Hematopoietic multipotent progenitor cell (in vitro differentiated cells): ENCODE measurements at places on chromosomes 4 and X.
A peak's percentile ranks its signal among the peaks of the same experiment; 100 is the strongest.

- no peak for DNase-seq
These were observed 13.8 kb downstream of the ATP10D start for GRCh38 chr4:47498899-47499298.

- DNase-seq = no peak
These were observed 45.9 kb downstream of the ADGRL3 start for GRCh38 chr4:61246034-61246433.

DNA sequence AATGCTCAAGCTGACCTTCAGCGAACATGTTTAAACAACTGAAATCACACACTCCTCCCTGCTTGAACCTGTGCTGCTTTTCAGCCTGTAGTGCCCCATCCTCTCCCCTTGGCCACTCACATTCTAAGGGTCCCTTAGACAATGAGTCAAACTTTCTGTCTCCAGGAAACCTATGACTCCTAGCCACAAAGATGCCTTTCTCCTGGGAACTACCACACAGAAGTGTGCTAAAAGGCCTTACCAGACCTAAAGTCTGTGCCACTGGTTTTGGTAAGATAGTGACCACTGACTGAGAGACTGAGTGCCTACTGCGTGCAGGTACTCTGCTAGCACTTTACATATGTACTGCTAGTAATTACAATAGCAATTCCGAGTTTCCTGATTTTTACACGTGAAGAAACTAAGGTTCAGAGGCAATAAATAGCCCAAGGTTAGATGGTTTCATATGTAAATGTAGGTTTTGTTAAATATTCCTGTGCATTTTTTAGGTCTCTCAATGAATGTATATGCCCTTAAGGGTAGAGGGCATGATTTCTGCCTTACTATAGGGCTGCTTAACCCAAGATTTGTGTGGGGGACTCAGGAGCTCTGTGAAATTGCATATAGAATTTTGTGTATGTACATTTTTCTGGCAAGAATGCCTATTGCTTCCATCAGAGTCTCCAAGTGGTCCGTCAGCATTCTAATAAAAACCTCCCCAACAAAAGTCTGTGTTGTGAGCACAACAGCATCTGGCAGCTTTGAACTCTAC lies 71.1 kb downstream of the NSG1 start:
- DNase-seq = no peak

DNA sequence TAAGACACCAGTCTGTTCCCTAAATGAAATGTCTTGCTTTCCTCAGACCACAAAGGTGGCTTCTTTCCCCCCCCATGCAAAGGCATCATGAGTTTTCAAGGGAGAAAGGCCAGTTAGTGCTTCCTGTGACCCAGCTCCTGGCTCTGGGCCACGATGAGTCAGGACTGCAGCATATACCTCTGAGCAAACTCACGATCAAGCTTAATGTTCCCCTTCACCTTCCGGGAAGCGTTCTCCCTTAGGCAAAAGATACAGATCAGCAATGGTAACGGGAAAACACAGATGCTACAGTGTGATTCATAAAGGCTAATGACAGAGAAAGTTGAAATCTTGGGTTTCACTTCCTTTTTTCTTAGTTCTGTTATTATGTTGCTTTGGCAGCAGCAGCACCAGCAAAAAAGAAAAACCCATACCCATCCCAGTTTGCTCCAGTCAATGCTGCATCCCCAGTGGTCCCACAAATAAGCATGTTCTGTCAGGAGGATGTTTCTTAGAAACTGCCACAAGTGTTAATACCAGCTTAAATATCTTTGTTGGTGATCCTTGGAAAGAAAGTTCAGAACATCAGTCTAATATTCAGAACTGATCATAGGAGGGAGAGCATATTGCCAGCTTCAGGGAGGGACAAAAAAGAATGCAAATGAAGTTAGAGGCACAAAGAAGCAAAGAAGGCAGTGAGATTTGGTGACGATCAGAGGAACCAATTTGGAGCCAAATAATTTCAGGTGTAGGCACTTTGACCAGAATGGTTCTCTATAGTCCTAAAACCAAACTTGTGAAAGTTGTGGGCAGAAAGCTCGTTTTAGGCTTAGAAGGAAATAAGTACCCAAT lies 41.2 kb downstream of the LONRF3 start:
- peak; percentile 76 for DNase-seq

DNA sequence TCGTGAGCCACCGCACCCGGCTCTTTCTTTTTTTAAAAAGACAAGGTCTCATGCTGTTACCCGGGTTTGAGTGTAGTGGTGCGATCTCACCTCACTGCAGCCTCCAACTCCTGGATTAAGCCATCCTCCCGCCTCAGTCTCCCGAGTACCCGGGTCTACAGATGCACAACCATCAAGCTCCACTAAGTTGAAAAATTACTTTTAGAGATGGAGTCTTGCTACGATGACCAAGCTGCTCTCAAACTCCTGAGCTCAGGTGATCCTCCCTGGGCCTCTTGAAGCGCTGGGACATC lies 2.0 kb downstream of the SLC25A6 start:
- no peak for DNase-seq

DNA sequence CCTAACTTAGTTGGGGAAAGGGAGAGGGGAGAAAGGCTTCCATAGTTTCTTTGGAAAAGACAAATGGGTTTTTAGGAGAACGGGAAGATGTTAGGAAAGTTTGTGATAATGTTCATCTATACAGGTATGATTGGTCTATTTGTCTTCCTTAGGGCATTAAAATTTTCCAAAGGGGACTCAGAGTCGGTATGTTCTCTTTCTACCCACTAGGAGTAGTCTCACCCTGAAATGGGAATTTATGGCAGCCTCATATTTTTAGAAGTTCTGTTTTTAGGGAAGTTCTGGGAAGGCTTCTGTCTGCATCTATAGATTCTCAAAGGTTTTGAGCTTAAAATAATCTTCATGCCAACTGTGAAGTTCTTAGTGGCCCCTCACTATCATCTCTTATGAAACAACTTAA lies 637.3 kb downstream of the ADGRL3 start:
- no peak for DNase-seq

DNA sequence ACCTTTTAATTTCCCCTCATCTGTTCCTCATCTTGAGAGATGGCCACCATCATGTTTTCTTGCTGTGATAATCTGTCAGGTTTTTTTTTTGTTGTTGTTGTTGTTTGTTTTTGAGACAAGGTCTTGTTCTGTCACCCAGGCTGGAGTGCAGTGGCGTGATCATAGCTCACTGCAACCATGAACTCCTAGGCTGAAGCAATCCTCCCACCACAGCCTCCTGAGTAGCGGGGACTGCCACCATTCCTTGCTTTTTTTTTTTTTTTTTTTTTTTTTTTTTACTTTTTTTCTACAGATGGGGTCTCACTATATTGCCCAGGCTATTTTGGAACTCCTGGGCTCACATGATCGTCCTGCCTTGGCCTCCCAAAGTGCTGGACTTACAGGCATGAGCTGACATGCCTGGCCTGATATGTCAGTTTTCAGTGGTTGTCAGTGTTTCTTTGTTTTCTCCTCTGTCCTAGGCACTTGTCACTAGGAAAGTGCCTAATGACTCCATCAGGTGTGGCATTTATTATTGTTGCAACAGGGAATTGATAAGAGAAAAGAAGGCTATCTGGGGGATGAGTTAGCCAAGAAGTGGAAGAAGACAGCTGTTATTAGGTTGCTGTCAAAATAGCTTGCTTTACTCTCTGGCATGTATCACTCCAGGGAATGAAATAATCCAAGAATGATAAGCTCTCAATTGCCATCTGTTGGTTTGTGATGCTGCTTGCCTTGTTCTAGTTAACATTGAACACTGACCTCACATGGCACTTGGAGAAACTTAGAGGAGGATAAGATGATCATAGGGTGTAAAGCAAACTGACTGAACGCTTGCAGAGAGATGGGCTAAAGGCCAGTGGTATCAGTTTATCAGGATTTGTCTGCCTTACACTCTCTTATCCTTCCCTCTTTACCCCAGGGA lies 41.7 kb downstream of the TMEM164 start:
- DNase-seq = no peak

GRCh38 chrX:43808231-43808630 lies 74.0 kb downstream of the MAOB start:
- no peak for DNase-seq

DNA sequence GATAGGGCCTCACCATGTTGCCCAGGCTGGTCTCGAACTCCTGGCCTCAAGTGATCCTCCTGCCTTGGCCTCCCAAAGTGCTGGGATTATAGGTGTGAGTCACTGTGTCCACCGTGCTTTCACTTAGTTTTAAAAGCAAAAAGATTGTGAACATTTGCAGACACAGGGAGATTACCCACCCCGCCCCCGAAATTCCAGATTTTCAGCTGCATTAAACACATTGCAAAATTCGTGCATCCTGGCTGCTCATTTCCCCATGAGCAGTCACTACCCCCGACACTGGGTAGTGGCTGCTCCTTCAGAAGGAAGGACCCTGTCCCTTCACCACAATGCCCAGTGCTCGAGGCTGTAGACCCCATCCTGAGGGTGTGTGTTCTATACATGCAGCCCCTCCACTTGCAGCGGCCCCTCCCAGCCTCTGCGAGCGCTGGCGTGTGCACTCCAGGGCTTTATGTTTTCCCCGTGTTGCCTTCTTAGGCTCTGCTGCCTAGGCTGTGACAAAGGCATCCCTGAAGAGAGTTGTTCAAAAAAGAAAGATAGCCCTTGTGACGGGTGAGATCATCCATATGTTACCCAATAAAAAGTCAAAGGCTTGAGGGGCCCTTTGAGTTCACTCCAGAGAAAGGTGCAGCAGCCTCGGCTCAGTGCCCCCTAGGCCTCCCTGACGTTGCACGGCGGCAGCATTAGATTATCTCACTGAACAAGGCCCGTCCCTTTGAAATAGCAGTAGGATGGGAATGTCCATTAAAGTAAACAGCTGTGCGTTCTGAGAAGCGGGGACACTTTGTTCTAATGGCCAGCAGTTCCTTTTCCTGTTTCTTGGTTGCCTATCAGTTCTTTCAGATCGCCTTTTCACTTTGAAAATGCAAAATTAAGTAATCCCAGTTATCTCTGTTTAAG lies 71.6 kb downstream of the SHROOM2 start:
- DNase-seq = no peak

DNA sequence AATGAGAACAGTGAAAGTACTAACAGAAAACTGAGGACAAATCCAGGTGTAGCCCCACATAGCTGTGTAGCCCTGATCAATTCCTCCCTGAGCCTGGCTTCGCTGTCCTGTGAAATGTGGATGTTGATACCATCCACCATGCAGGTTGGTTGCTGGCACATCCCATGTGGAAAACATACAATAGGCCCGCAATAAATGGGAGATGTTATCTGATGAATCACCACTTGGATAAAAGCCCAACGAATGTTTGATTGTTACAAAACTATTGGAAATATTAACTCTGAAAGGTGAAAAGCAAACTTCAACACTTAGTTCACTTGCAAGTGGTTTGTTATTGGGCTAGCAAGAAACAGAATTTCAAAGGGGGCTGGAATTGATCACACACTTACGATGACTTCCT lies 186.3 kb upstream of the FTHL17 start:
- no peak for DNase-seq

DNA sequence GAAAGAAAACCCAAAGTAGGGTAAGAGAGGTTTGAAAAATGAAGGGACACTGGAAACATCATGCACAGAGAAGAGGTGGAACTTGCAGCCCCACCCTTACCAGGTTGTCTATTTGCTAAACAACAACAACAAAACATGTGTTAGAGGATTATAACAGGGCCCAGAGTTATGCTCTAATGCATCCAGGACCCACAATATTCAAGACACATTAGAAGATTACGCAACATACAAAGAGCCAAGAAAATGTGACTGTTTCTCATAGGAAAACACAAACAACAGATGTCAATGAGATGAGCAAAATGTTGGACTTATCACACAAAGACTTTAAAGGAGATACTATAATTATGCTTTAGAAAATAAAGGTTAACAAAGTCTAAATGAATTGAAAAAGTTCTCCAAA lies 128.5 kb downstream of the LRBA start:
- DNase-seq = no peak

DNA sequence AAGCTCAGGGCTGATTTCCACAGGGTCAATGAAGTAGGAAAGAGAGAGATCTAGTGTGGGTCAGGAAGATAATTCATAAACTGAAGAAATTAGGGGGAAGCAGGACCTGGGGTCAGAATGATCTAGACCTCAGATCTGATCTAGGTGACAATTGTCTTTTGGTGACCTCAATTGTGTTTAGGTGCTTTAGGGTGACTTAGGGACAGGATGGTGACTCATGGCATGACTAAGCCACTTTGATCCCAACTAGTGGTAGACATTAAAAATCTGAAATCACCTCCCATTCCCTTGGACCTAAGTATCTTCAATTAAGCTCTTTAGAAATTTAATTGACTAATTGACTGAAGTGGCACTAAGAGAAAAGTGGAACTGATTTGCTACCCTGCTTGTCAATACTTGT lies 36.7 kb upstream of the GRXCR1 start:
- no peak for DNase-seq

DNA sequence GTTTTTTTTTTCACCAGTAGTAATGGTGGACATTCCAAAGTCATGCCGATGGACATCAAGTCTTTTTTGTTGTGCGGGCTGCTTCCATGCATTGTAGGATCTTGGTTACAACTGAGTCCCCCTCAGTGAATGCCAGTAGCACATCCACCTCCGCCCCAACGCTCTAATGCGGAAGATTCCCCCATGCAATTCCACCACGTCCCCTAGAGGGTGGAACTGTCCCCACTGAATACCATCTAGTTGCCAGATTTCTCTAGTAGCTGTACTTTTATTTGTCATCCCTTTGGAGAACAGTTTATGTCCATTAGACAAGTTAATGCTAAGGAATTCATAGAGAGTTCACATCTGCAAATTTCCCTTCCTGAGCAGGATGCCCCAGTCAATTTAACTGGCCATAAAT lies 6.7 kb downstream of the SHISA3 start:
- no peak for DNase-seq

GRCh38 chr4:85370400-85371032 lies 104.4 kb upstream of the ARHGAP24 start:
- no peak for DNase-seq

- DNase-seq = no peak
These were observed 966 bp upstream of the KIAA0232 start for GRCh38 chr4:6781561-6781960.

DNA sequence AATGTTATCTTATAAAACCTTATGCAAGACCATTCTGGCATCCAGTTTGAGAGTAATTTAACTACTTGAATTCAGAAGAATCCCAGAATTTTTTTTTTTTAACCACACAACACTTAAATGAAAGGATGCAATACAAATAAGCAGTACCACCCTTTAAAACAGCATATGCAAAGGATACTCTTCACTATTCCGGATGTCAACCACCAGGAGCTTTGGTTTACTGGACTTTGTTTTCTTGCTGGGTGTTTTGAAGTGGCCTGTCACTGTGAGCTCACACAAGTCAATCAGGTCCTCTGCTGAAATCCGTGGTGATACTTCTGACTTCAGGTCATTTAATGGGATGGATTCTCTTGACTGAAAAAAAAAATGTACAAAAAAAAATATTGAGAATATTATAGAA lies 200.0 kb downstream of the TBCK start:
- DNase-seq = no peak
